CD4-positive, alpha-beta T cell (primary cell): ENCODE measurements at places on chromosomes 5 and 9. TPM values are rescaled to one million over a fixed set of nuclear protein-coding genes. Genes with fewer than 3 reads are reported as not detected.

The XRCC4 gene
- 1.8 TPM for total RNA-seq

GRCh38 chr5:65047948-65048690 lies 279.4 kb downstream of the CWC27 start:
- no peak for DNase-seq

DNA sequence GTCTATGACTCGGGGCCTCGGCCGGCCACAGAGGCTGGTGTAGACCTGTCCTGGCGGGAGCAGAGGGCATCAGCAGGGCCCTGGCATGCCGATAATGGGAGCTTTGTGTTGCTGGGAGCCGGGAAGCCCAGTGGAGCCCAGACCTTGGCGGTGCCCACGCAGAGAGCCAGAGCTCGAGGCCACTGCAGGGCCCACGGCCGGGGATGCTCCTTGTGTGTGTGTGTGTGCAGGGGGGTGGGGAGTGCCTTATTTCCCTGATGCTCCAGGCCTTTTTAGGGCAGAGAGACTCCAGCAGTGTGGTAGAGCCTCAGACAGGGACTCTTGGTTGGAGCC lies 5.4 kb upstream of the SLC6A18 start:
- DNase-seq: no peak

DNA sequence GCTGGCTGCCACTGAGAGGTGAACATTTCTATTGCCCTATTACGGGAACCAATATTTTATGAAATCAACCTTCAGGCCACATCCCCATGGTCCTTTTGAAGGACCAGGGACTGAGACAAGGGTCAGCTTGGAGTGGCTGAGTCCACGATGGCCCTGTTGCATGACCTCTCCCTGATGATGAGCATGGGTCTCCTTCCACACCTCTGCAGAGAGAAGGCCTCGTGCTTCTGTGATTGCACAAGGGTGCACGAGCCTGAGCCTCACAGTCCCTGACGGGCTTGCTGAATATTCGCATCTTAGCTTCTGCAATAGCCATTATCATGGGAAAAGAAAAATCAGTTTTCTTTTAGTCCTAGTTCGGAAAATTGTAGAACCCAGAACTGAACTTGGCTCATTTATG lies 255.0 kb upstream of the IRX2 start:
- DNase-seq: no peak

DNA sequence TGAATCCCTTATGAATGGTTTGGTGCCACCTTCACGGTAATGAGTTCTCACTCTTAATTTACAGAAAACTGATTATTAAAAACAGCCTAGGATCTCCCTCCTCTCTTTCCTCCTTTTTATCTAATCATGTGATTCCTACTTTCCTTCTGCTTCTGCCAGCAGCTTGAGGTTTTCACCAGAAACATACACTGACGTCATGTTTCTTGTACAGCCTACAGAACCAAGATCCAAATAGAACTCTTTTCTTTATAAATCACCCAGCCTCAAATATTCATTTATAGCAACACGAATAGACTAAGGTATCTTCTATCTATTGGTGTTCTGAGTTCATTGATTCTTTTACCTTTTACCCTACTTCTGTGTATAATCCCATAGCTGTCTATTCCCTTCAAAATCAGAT lies 388.9 kb upstream of the CDH10 start:
- DNase-seq: no peak

DNA sequence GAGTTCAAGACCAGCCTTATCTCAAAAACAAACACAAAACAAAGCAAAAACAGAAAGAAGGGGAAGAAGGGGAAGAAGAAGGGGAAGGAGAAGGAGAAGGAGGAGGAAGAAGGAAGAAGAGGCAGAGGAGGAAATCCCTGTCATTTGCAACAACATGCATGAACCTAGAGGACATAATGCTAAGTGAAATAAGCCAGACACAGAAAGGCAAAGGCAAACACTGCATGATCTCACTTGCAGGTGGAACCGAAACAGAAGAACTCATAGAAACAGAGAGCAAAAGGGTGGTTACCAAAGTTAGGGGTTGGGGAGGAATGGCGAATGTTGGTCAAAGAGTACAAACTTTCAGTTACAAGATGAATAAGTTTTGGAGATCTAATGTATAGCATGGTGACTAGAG lies 135.4 kb downstream of the UGCG start:
- DNase-seq: no peak

GRCh38 chr9:114496011-114496410 lies 9.3 kb downstream of the WHRN start:
- DNase-seq: no peak

The PNPLA7 gene
- 7.8 TPM for total RNA-seq

GRCh38 chr9:137956688-137957385 lies 79.3 kb downstream of the CACNA1B start:
- DNase-seq: no peak

- no peak for DNase-seq
Measured at GRCh38 chr5:19694949-19695611, 292.9 kb downstream of the CDH18 start.

- DNase-seq: no peak
Measured at GRCh38 chr9:116387934-116388698, 234.5 kb downstream of the PAPPA start.

DNA sequence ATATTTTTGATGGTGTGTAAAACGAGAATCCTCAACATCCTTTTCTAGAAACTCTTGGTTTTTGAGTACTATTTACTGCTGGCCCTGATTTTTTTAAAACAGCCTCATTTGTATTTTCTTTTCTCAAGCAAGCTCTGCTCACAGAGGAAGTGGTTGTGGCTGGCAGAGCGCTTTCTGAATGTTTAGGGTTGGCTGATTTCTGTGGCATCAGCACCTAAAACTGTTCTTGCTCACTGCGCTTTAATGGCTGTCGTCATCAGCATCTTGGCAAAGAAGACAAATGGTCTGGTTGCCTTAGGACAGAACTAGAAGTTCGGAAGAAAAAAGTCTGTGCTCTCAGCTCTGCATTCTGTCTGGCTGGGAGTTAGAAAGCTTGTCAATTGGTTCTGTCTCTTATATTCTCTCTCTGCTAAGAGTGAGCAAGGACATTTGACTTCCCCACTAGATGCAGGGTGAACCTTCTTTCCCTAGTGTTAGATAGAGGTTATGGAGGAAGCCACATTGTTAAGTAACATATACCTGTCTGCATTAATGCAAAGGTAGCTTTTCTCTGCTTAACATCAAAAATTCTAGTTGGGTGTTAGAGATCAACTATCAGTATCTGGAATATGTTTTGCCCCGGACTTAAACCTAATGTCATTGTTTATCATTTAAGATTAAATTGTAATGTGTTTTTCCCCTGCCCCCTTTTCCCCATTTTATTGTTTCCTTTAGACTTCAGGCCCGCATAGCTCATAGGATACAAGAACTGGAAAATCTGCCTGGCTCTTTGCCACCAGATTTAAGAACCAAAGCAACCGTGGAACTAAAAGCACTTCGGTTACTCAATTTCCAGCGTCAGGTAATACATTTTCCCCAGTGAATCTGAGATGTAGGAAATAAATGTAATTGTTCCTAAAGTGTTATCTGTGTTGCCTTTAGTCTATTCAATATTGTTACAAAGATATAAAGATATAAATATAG lies 39.0 kb downstream of the SMARCA2 start:
- peak; percentile 92 for DNase-seq

GRCh38 chr9:106828070-106828469 lies 34.9 kb upstream of the ZNF462 start:
- DNase-seq: no peak

GRCh38 chr9:88776717-88777497 lies 214.4 kb upstream of the S1PR3 start:
- DNase-seq: no peak

DNA sequence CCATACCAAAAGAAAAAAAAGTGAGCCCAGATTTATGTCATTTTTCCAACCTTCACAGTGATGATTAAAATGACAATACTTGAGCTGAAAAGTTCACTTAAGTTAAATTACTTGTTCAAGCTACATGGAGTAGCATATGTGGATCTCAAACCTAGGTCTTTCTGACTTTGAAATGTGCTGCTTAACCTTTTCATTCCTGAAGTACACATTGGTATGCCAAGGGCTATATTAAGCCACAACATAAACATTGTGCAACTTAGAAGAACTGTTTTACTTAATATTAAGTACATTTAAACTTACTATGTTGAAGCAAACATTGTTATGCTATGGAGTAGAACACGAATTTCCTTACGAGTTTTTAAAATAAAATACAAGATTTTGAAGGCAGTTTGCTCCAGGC lies 105.0 kb downstream of the GIN1 start:
- DNase-seq: no peak

GRCh38 chr5:150862070-150862469 lies 15.7 kb downstream of the IRGM start:
- DNase-seq: no peak

The PFN3 gene
- total RNA-seq: not detected

GRCh38 chr9:100690438-100690837 lies 112.6 kb downstream of the CAVIN4 start:
- DNase-seq: no peak

The AFAP1L1 gene
- 0.47 TPM for total RNA-seq

The MCTP1 gene
- total RNA-seq: 2.1 TPM

DNA sequence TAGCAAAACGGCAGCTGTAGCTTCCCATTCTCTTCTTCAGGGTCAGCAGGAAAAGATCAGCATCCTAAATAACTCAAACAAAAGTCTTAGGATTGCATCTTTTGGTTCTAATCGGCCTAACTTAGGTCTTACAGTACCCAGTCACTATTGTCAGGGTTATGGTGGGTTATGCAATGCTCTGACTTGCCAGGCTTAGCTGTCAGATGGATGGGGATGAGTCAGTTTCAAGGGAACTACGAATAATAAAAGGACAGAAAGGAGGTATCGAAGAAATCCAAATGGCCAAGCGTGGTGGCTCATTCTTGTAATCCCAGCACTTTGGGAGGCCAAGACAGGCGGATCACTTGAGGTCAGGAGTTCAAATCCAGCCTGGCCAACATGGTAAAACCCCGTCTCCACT lies 46.5 kb downstream of the PPP1R2B start:
- no peak for DNase-seq

The DIAPH1 gene
- total RNA-seq: 161 TPM

DNA sequence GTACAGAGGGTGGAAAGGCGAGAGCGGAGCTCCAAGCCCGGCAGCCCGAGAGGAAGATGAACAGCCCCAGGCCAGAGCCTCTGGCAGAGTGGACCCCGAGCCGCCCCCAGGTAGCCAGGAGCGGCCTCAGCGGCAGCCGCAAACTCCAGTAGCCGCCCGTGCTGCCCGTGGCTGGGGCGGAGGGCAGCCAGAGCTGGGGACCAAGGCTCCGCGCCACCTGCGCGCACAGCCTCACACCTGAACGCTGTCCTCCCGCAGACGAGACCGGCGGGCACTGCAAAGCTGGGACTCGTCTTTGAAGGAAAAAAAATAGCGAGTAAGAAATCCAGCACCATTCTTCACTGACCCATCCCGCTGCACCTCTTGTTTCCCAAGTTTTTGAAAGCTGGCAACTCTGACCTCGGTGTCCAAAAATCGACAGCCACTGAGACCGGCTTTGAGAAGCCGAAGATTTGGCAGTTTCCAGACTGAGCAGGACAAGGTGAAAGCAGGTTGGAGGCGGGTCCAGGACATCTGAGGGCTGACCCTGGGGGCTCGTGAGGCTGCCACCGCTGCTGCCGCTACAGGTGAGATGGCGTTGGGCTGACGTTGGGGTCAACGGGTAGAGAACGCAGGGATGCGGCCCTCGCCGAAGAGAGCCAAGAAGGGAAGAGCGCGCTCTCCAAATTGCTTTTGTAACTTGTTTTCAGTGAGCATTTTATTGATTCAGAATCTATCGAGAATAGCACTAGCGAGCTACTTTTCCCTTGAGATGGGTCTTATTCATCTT lies at the start of gene PTGER4:
PTGER4 (plus strand) TSS at position 3 of the 769 bp plus-strand sequence. CDS start 1,079 bp downstream, outside the sequence.
- no peak for DNase-seq

The KIAA1958 gene
- 6.8 TPM for total RNA-seq

The SPATA31D1 gene
- not detected for total RNA-seq

DNA sequence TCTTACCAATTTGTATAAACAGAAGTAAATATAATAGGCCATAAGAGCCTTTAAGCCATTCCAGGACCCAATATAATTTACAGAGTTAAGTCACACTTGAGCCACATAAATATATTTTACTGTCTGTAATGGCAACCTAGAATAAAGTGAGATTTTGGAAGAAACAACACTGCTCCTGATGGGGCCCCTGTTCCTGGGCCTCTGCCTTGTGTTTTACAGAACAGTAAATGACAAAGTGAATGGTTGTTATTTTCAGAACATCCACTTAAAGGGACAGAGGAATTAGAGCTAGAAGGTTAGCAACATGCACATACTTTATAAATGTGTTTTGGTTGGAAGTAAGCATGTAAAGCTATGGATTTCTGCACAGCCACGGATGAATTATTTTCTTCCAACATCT lies 3.6 kb downstream of the PTGER4 start:
- no peak for DNase-seq

The F2RL1 gene
- total RNA-seq: 1.7 TPM

DNA sequence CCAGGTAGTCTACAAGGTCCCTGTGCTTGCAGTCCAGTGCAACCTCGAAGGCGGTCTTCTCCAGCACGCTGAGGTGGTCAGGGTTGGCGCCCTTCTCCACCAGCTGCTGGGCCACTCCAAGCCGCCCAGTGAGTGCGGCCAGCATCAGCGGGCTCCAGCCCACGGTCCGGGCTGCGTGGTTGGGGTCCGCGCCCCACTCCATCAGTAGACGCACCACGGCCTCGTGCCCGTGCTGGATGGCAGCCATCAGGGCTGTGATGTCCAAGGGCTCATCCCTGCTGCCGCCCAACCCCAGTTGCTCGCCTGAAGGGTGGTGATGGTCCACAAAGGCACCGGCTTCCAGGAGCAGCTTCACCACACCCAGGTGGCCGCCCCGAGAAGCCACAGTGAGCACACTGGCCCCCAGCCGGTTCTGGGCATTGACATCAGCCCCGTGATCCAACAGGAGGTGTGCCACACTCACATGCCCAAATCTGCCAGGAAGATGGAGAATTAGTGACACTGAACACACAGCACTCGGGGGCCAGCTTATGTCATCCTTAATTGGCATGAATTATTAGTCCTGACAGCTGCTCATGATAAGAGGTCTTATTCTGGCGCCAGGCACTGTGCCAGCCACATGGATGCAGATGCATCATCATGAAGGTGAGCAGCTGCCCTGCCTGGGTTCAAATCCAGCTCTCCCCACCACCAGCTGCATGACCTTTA lies 6.1 kb downstream of the ANKS6 start:
- DNase-seq: no peak

The GTF3C4 gene
- 9.3 TPM for total RNA-seq

GRCh38 chr9:124415852-124416484 lies 726 bp upstream of the PSMB7 start:
- DNase-seq: no peak

DNA sequence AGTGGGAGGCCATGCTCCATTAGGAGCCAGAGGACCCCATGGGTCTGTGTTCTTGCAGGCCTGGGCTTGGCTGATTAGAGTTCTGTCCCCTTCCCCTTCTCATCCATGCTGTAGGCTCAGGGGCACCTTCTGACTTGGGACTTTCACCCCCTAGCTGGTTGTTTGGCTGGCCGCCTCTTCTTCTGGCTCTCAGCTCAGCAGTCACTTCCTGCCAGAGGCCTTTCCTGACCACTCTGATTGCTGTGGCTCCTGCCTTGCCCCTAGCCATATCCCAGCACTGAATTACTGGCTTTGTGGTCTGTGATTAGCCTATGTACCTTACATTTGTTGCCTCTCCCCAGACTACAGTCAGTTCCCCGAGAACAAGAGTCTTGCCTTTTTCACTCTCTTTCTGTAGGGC lies 14.6 kb downstream of the ENTREP1 start:
- DNase-seq: no peak

- no peak for DNase-seq
Measured at GRCh38 chr9:27118916-27119315, 9.9 kb downstream of the TEK start.

- DNase-seq: no peak
Measured at GRCh38 chr5:17896605-17897004, 262.3 kb downstream of the TAF11L14 start.

- no peak for DNase-seq
Measured at GRCh38 chr5:30661730-30662129, 531.8 kb upstream of the CDH6 start.

The PLPP6 gene
- total RNA-seq: 8.9 TPM

- DNase-seq: no peak
Measured at GRCh38 chr9:82998409-82998808, 64.5 kb downstream of the RASEF start.
